GM12878 (cell line): ENCODE measurements at places on chromosomes 6 and 20. TPM values are rescaled to one million over a fixed set of nuclear protein-coding genes. Genes with fewer than 3 reads are reported as not detected.

DNA sequence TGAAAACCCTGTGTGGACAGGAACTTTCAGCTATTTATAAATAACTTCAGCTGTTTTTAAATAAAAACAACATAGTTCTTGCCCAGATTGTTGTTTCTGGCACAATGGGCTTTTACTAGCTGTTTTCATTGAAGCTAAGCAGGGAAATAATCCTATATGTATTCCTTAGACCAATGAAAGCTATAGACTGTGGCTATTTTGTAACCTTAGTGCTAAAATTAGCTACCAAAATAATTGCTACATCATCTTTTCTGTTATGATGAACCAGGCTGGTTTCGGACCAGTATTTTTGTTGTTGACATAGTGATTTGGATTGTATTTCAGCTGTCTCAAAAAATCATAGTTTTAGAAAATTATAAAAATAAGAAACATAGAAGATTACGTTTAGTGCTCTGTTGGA is 13.7 kb downstream of the PHF3 start:
- no peak for DNase-seq

DNA sequence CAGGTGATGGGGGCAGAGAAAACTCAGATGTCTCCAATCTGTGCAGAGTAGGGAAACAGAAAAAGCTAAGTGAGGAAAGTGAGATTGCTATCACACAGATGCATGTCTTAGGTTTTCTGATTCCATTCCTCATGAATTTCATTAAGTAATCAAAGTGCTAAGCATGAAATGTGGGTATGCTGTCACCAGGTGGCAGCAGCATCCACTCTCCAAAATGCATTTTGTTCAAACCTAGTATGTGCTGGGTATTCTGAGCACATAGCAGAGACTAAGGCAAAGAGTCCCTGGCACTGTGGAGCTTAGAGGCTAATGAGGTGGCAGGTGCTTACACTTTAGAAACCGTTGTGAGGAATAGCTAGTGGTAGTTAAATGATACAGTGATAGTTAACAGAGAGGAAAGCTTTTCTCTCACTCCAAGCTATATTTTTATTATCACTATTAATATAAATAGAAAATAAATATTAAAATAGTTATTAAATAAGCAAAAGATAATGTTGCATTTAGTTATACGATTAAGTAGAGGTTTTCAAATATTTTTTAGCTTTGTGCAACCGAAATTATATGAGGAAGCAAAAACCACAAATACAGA is 179.5 kb downstream of the CDH26 start:
- DNase-seq: no peak

DNA sequence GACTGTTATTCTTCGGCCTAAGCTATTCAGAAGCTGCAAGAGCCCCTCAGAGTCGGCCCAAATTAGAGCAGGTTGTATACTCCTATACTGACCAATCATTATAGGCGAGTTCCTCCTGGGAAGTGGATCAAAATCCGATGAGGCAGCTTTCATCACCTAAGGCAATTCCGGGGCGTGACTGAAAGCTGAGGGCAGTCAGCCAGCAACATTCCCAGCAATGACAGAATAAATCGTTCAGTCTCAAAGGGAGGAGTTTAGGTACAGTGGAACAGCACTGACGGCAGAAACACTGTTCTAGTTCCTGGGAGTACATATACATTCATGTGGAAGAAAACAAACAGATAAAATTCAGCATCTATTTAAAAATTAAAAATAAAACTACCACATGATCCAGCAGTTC is 10.8 kb downstream of the HLA-DQB2 start:
- no peak for DNase-seq

GRCh38 chr20:60136645-60137401 is 178.6 kb downstream of the CDH26 start:
- DNase-seq: no peak

GRCh38 chr6:140071601-140072062 is 697.2 kb upstream of the CITED2 start:
- DNase-seq: peak; percentile 3

- DNase-seq: no peak
Observed at GRCh38 chr6:35260591-35261570, 1.3 kb downstream of the ZNF76 start.

- no peak for DNase-seq
Observed at GRCh38 chr6:89144354-89144906, 1.4 kb upstream of the PM20D2 start.

The EFCAB8 gene
- polyA plus RNA-seq: 0.05 TPM in 1 of 2 replicates, not detected in the other
